ENCODE measurements at places on chromosomes 12 and 14.

DNA sequence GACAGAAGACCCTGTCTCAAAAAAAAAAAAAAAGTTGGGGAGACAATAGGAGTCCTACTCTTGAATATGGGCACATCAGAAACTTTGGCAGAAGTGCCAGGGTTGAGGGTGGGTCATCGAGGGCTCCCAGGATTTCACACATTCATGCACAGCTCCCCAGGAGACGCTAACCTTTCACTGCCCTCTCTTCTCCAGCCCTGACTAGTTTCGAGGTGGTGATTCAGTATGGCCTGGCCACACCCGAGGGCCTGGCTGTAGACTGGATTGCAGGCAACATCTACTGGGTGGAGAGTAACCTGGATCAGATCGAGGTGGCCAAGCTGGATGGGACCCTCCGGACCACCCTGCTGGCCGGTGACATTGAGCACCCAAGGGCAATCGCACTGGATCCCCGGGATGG is 29.4 kb upstream of the LRP1-AS start:
- DNase-seq, result no peak

DNA sequence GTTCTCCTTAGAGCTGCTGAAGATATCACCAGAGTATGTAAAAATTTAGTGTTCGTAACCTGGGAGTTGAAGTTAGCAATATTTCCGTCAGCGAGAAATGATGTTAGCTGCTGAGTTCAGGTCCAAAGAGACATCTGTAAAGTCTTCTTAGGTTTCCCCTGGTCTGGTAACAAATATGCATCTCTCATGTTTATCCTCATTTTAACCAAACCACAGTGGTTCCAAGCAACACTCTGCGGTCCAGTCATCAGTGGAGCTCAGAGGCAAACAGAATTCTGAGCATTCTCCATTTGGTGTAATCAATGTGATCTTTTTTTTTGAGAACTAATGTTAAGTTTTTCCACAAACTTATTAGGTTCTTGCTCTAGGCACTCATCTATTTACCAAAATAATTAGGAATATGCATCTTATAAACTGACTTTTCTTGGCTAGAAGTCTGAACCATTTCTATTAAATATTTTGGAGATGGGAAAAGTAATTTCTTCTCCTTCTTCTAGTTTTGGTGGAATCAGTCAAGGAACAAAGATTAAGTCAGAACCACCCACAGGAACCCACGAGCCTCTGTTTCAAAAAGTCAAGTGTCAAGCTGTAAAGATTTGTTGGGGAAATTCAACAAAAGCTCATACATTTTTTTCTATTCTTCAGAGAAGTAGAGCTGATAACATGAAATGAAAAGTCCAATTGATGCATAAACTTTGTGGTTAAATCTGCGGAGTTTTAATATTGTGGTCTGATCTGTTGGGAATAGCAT is 64.7 kb downstream of the IFNG start:
- DNase-seq, result no peak

DNA sequence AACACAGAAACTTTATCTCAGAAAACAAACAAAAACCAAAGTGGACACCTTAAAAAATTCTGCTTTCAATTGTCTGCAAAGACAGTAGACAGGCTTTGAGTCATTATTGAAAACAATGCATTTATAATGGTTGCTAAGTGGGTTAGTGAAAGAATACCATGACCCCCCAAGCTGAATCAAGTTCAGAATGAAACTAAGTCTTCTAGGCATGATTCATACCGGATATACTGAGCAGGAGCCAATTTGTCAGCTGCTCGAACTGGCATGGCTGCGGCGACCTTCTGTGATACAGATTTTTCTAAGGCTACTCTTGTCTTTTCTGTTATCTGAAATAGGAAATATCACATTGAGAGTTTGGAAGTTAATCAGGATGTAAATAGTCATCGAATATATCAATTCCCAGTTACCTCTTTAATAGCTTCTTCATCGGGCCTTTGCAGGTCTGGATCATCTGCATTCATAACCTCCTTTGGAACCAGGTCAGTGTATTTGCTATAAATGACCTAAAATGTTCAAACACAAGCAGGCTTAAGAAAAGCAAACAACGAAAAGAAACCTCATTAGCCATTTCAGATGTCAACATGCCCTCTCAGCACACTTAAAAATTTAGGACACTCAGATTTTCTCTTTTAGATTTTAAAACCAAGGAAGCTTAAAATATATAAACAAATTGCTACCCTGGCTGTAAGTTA is 22.3 kb downstream of the SNW1 start:
- DNase-seq, result peak; percentile 23

- DNase-seq, result peak; percentile 16
Measured at GRCh38 chr12:70120970-70121369, 122.3 kb upstream of the CNOT2 start.

- no peak for DNase-seq
Measured at GRCh38 chr12:27309995-27310315, 22.7 kb upstream of the BMAL2 start.

DNA sequence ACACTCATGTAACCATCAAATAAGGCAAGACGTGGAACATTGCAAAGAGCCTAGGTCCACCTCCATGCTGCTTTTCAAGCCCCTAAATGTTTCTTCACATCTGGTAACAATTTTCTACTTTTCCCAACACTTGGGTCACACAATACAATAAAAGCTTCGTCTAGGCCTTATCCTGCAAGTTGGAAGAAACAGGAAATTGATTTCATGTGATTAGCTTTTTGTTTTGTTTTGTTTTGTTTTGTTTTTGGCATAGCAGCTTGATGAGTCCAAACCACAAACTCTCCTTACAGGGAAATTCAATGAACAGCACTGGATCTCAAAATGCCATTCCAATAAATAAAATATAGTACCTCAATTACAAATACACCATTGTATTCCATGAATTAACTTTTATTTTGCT is 19.3 kb downstream of the TAS2R50 start:
- DNase-seq, result no peak

DNA sequence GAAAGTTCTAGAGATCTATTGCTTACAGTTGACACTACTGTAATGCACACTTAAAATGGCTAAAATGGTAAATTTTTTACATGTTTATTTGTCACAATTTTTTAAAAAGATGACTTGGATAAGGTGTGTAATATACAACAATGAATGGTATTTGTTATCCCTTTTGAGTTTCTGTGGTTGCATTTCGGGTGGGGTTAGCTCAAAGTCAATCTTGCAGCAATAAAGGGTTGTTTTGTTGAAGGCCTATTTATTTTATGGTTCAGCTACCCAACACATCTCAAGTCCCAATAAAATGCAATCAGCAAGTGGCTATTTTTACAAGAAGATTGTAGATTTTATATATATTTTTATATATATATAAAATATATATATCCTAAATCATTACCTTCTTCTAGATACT is 22.1 kb downstream of the SNRPF start:
- no peak for DNase-seq

- no peak for DNase-seq
Measured at GRCh38 chr14:69886453-69887242, 7.4 kb downstream of the SMOC1 start.

- peak; percentile 28 for DNase-seq
Measured at GRCh38 chr14:93903342-93904184, 23.6 kb upstream of the FAM181A start.

GRCh38 chr12:110743571-110744093 is 941 bp upstream of the PPP1CC start:
- no peak for DNase-seq

DNA sequence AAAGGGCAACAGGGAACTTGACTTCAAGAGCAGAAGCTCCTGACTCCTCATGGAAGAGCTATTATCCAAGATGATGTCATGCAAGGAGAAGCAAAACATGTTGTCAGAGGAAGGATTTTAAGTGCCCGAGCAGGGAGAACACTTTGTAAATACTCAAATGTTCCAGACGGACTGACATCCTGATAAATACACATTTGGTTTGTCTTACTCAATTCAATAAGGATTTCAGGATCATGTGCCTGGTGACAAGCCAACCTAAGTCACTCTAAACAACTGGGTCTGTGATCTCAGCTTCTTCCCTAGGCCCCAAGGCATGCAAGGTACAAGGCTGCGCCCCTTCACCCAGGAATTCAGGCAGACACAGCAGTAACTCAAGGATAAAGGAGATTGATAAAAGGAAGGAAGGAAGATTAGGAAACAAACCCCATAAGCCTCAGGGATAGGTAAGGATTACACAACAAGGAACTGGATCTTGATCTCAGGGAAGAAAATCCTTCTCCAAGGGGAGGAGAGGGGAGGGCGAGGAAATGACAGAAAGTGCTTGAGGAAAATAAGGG is 26.8 kb upstream of the CEBPE start:
- DNase-seq, result no peak

- no peak for DNase-seq
Measured at GRCh38 chr12:115611477-115611876, 666.0 kb downstream of the MED13L start.

DNA sequence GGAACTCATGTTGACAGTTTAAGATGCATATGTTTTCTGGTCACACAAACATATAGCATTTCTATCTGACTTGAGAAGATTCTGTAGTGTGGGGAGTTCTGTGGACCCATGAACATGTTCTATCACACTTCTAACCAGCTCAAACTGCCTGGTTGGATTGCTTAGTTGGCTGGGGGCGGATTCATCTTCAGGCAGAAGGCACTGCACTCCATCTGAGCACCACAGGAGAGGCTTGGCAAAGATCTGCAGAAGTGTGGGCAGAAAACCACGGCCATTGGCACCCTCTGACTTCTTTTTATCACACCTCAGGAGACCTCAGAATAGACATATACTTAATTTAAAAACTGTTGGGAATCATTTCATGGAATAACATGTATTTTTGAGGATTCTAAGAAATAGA is 68.5 kb downstream of the LIN7A start:
- peak; percentile 58 for DNase-seq

DNA sequence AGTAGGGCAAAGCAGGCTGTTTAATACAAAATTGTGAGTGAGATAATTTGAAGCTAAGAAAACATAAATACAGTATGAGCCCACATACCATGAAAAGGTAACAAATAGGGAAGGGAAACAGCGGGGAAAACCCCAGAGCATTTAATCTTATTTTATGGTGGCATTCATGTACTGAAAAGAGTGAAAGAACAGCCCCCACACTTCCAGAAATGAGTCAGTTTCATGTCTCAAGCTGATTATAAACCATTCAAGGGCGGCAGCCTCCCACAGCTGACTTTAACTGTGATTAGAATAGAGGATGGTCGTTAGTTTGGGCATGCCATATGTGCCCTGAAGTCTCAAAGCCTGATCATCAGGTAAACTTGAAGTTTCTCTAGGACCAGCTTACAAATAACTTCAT is 64.5 kb downstream of the FOXG1 start:
- no peak for DNase-seq

- peak; percentile 28 for DNase-seq
Measured at GRCh38 chr14:103185051-103186029, 62.1 kb downstream of the TNFAIP2 start.

- DNase-seq, result no peak
Measured at GRCh38 chr12:12899530-12900380, 8.4 kb downstream of the GPRC5A start.

DNA sequence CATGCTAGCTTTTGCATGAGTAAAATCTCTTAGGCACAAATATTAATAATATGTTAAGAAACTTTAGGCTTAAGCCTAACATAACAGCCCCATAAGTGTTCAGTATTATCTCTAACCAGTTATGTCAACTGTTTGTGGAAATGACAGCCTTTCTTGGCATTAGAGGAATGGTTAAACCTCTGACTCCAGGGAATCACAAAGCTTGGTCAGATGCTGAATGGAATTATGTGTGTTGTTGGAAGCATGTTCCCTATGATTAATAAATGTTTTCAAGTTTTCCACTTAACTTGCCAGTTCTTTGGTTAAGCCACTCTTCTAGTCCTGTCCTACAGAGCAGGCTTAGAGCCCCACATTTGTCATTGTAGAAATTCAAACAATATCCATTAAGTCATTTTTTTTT is 17.0 kb downstream of the PSEN1 start:
- DNase-seq, result no peak

GRCh38 chr12:34264110-34264509 is 241.8 kb downstream of the ALG10 start:
- DNase-seq, result no peak

- DNase-seq, result no peak
Measured at GRCh38 chr12:75935539-75936242, 95.9 kb downstream of the PHLDA1 start.

DNA sequence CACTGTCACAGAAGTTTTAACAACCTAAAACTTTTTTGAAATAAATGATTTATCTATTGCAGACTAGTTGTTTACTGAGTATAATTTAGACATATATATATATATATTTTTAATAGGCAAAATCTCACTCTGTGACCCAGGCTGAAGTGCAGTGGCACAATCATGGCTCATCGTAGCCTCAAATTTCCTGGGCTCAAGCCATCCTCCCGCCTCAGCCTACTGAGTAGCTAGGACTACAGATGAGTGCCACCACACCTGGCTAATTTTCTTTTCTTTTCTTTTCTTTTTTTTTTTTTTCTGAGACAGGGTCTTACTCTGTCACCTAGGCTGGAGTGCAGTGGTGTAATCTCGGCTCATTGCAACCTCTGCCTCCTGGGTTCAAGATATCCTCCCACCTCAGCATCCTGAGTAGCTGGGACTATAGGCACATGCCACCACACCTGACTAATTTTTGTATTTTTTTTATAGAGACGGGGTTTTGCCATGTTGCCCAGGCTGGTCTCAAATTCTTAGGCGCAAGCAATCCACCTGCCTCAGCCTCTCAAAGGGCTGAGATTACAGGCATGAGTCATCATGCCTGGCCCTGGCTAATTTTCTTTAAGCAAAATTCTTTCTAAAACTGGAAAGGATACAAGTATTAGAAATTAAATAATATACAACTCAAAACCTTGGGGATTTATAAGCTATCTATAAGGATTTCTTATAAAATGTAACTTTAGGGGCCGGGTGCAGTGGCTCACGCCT is 23.1 kb downstream of the EEA1 start:
- DNase-seq, result no peak

- DNase-seq, result no peak
Measured at GRCh38 chr12:132151766-132152410, 7.6 kb downstream of the NOC4L start.

- DNase-seq, result peak; percentile 73
Measured at GRCh38 chr14:103552011-103552845, 10.2 kb downstream of the BAG5 start.

- no peak for DNase-seq
Measured at GRCh38 chr12:33676866-33677265, 237.2 kb upstream of the SYT10 start.

GRCh38 chr12:4202918-4203317 is 70.6 kb upstream of the CCND2 start:
- DNase-seq, result no peak

DNA sequence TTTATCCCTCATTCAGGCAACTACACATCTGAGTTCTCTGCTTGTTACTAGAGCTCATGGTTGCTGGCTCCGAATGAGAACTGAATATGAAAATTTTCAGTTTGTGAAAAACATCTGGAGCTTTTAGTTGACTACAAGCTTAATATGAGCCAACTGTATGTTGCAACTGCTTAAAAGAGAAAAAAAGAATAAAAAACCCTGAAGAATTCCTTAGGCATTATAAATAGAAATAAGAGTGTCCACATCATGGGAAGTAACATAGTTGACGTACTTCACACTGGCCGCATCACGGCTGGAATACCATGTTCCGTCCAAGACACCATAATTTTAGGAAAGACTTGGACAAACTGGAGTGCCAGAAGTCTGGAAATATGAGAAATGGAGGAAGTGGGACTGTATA is 57.9 kb downstream of the PDE3A start:
- no peak for DNase-seq

Measured in G401 (cell line).